NCI-H2171 treated with DMSO at 0.1 percent for 48 hours (cell line): ENCODE measurements at places on chromosomes 16 and 17.

- no peak for DNase-seq
Measured at GRCh38 chr16:70576431-70577255, 53.0 kb downstream of the SF3B3 start.

- no peak for DNase-seq
Measured at GRCh38 chr16:53755026-53755910, 51.3 kb downstream of the FTO start.

GRCh38 chr17:41329279-41329948 lies 13.9 kb upstream of the KRTAP17-1 start:
- DNase-seq, result no peak

GRCh38 chr16:16021988-16022682 lies 72.7 kb downstream of the ABCC1 start:
- DNase-seq, result peak; percentile 5

GRCh38 chr17:78697554-78698343 lies 84.3 kb downstream of the CYTH1 start:
- DNase-seq, result no peak

GRCh38 chr16:79943736-79944135 lies 343.2 kb upstream of the MAF start:
- DNase-seq, result peak; percentile 1

GRCh38 chr17:37405955-37406634 lies 541 bp downstream of the ACACA start:
- peak; percentile 51 for DNase-seq

- DNase-seq, result peak; percentile 92
Measured at GRCh38 chr16:30921748-30922419, 1.5 kb upstream of the FBXL19 start.

- peak; percentile 19 for DNase-seq
Measured at GRCh38 chr16:3004319-3004718, 8.4 kb upstream of the CLDN9 start.

DNA sequence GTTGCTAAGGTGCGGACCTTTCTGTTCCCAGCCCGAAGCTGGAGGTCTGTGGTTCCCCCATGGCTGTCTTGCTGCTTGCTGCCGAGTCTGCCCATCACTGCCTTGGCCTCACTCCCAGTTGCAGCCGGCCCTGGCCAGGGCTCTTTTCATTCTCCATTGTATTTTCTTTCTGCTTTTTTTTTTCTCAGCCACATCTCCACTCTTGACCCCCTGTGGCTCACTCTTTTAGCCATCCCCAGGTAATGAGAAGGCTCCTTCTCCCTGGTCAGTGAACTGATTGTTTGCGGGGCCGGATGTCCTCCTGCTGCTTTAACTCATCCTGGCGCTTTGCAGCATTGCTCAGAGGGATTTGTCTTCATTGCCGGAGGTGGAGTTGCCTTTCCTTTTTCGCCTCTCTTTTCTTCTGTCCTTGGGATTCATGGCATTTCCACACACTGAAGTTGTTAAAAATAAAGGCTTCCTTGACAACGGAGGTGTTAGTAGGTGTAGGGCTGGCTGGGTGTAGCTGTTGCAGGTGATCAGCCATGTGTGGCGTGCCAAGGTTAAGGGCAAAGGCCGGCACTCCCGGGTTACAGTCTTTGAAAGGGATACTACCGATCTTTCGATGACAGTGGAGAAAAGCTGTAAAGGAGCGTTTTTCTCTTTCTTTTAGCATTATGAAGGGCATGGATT lies 34.1 kb downstream of the MAP2K6 start:
- no peak for DNase-seq

- no peak for DNase-seq
Measured at GRCh38 chr16:87856791-87857228, 12.5 kb downstream of the SLC7A5 start.

DNA sequence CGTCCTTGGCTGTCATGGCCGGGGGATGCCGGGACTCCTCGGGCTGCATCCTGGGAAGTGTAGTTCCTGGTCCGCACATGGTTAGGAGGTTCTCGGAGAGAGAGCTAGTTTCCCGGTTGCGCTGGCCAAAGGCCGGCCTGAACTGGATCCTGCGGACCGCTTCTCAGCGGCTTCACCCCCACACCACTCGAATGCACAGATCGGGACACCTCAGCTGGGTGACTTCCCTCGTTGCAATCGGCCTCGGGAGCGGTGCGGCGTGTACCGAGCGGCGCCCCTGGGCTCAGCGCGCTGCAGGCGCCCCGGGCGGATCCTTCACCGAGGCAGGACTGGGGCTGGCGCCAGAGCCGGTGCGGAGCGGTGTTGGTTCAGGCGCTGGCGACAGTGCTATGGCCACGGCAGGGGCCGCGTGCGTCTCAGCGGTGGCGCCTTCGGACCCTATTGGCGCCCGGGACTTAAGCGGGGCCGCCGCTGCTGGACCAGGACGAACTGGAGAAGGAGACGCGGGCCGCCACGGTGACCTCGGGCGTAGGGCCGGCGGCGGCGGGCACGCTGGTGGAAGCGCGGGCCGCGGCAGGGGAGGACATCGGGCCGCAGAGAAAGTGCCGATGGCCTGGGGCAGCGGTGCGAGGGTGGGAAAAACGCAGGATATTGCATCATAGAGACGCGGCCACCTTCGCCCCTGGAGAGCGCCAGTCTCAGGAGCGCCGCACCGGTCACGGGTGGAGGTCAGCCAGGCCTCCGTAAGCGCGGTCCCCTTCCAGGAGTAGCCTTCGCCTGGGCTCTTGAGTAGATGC lies 11.4 kb downstream of the ZNF629 start:
- peak; percentile 75 for DNase-seq

DNA sequence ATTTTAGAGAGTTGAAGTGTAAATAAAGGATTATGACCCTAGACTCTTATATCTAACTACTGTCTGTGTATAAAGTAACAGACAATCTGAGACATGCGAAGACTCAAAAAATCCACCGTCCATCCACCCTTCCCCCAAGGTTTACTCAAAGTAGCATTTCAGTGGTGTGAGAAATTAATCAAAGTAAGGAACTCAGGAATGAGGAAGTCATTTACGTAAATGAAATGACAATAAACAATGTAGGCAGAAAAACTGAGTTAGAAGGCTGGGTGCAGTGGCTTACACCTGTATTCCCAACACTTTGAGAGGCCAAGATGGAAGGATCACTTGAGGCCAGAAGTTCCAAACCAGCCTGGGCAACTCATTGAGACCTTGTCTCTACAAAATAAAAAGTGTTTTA lies 19.8 kb upstream of the NTN1 start:
- DNase-seq, result no peak

GRCh38 chr16:86519649-86520316 lies 9.5 kb downstream of the FOXF1 start:
- DNase-seq, result peak; percentile 54

DNA sequence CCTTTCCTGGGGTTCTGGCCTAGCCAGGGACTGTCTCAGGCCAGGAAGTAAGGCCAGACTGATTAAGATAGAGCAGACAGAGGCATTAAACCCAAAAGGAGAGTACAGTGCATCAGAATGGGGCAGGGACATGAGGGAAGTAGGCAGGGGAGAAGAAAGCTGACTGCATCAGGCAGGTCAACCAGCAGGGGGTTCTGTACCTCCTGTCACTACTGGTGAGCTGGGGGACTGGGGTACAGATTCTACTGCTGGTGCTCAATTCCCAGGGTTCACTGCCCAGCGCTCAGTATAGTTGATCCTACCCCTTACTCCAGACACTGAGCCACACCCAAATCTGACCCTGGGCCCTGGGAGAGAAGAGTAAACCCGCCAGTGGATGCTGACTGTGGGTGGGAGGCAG lies 12.9 kb upstream of the MTMR4 start:
- no peak for DNase-seq
